ENCODE measurements at places on chromosomes 2 and 18. TPM values are rescaled to one million over a fixed set of nuclear protein-coding genes. Genes with fewer than 3 reads are reported as not detected.

The GNLY gene
- polyA plus RNA-seq = 35.6 TPM

The CAB39 gene
- polyA plus RNA-seq = 67.1 TPM

GRCh38 chr2:233801357-233802131 is 23.4 kb downstream of the MROH2A start:
- DNase-seq = no peak

GRCh38 chr2:127454595-127455565 is 36.7 kb downstream of the PROC start:
- no peak for DNase-seq

- peak; percentile 52 for DNase-seq
Observed at GRCh38 chr18:51151568-51152511, 45.6 kb downstream of the MEX3C start.

GRCh38 chr2:175463169-175463568 is 281.7 kb upstream of the ATP5MC3 start:
- no peak for DNase-seq

DNA sequence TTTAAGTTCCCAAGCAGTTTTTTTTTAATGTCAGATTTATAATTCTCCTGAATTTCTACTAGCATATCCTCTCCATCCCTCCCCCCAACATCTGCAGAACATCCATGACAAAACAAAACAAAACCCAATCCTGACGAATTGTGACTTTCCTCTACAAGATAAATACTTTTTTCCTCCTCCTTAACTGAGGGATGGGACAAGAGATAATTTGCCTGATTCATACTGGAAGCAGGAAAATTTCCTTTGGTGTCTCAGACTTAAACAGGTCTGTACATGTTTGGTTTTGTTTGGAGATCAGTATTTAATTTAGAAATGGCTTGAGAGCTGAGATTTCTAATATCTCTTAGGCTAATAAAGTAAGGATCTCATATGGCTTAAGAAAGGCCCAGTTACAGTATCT is 2.2 kb downstream of the CAVIN2 start:
- DNase-seq = no peak
